Neuronal stem cell (in vitro differentiated cells): ENCODE measurements at places on chromosomes 7 and 10.

DNA sequence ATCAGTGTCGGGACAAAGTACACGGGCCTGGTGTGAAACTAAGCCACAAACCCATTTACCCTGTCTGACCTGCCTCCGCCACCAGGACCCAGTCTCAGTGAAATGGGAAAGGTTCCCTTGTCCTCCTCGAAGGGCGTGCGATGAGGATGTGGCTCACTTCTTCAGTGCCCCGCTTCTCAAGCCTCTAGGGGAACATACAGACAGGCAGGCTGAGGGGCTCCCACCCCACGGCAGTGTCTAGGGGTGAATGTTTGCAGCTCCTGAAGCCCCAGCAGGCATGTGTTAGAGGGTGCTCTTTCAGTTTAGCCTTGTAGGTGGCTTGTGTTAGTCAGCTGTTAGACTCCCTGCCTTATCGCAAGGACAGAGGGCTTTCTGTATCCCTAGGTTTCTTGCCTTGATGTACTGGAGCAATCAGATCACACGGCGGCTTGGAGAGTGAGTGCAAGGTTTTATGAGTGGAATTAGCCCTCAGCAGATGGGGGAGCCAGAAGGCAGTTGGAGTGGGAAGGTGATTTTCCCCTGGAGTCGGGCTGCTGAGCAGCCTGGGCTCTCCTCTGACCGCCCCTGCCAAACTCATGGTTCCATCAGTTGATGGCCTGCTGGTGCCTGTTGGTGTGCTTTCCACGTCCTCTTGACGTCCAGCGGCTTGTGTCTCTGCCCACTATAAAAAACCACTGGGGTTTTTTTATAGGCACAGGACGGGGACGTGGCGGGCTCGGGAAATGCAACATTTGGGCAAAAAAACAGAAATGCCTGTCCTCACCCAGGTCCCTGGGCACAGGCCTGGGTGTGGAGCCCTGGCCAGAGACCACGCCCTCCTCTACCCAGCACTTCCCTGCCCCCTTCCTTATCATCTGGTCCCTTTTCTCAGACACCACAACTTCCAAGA, 759 bp downstream of the NUDT1 start:
- DNase-seq, result no peak

DNA sequence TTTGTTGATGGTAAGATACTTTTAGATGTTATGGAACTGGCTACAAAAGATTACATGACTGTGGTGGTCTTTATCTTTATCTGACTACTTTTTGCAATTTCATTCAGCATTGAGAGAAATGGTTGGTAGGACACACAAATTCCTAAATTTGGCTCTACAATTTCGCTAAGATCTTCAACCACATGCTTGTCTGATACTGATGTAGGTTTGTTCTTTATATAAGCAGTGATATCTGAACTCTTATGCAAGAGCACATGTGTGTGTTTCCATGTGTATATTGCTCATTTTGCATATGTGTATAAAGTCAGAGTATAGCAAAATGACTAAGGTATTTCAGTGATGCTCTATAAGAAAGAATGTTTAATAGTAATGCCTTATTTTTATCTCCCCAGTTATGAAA, 501.5 kb downstream of the ARL4A start:
- DNase-seq, result no peak

DNA sequence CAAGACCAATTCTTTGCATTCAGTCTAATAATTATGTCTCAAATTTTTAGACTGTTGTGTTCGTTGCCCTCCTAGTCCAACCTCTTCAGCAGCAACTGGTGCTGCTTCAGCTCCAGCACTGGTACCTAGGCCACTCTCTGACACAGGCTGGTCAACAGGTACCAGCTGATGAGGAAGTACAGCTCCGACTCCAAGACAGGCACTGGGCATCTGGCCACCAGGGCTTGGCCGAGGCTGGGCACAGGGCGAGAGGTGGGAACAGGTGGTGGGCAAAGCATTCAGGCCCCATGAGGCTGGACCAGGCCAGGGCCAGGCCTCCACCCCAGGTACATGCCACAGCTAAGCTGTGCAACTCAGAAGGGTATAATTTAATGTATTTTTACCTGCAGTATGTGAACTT, 151.5 kb upstream of the AGR3 start:
- no peak for DNase-seq

GRCh38 chr7:43385856-43386255, 197.1 kb upstream of the STK17A start:
- no peak for DNase-seq

GRCh38 chr7:25305831-25306230, 77.5 kb upstream of the NPVF start:
- no peak for DNase-seq

DNA sequence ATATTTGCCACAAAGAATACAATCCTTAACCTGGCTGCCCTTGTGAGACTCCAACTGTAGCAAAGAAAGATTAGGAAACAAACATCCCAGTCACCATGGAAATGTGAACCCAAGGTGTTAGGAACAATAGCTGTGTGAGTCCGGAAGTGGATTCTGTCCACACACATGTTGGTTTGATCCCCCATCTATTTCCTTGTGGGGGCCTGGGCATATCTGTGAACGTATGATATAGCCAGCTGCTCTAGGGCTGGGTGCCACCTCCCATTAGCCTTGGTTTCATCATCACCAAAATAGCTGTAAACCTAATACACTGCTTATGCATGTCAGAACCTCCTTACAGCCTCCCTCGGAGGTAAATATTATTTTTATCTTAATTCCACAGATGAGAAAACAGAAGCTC, 26.4 kb downstream of the GRK5 start:
- no peak for DNase-seq

GRCh38 chr10:106819490-106819889, 345.0 kb downstream of the SORCS1 start:
- no peak for DNase-seq
